NCI-H1436 (cell line): ENCODE measurements at places on chromosomes 4 and X.

GRCh38 chrX:79645749-79646148 lies 278.6 kb upstream of the ITM2A start:
- DNase-seq: no peak

GRCh38 chr4:4343038-4343437 lies 43.9 kb upstream of the NSG1 start:
- DNase-seq: no peak

GRCh38 chrX:133335027-133335426 lies 80.3 kb downstream of the GPC4 start:
- DNase-seq: peak; percentile 27

GRCh38 chrX:153905481-153906095 lies 1.1 kb downstream of the AVPR2 start:
- DNase-seq: no peak

GRCh38 chrX:40844471-40844870 lies 109.1 kb upstream of the MED14 start:
- DNase-seq: no peak

DNA sequence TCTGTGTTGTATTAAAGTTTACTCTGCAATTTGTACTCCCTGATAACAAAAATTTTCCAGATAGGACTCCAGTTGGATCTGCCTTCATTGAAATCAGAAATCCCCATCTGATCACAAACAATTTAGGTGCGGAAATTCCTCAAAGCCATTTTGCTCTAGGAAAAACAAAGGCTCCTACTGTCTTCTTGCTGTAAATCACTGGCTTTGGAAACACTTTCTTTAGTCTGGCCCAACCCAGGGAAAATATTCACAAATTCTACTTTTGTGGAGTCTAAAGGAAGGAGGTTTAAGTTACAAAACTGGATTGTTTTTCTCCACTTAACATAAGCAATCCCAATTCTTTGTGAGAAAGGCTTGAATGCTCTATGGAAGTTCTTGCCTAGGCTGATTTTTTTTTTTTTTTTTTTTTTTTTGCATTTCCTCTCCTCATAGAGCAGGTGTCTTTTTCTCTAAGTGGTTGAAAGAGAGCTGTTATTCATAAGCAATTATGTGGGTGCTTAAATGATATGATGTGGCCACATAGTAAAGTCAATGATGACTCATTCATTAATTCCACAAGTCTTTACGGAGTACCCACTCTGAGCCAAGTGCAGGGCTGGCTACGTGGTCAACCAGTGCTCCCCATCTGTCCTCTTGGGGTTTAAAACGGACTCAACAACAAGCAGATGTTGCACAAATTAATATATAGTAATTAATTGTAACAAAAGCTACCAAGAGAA lies 261.4 kb downstream of the LDB2 start:
- no peak for DNase-seq

- DNase-seq: no peak
These were observed 338.6 kb downstream of the SPIN4 start for GRCh38 chrX:63012574-63012973.
